ENCODE measurements at places on chromosomes 7 and 10.

- no peak for DNase-seq
Observed at GRCh38 chr7:128353189-128353588, 8.3 kb downstream of the PRRT4 start.

GRCh38 chr10:125955766-125956165 lies 59.4 kb downstream of the FANK1 start:
- no peak for DNase-seq

DNA sequence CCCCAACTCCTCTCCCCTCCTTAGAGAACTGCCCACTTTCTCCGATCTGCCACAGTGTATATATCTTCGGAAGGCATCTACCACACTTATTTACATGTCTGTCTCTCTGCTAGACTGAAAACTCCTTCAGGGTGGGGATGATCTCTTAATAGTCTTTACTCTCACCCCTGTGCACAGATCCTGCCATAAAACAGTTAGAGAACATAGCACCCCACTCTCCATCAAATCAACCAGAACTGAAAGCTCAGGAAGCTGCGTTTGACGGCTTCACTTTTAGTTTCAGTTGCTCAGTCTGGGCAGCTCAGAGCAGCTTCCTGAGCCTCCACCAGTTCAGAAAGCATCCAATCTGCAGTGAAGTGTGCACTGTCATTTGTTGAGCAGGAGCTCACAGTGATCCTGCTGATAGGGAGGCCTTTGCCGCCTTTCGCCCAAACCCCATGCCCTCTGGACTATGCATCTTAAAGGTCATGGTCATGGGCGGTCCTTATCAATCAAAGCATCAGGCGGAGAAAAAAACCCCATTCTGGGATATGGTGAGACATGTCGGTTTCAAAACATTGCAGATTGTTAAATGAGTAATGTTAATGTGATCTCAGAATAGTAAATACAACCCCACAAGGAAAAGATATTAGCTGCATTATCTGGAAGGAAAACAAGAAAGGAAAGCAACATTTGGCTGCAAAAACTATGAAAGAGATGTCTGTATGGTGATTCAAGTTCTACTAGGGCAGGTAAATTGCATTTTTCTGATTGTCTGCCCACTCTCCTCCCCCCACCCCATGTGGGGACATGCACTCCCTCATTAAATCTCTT lies 167.1 kb upstream of the ADO start:
- DNase-seq, result no peak

- peak; percentile 37 for DNase-seq
Observed at GRCh38 chr10:113425541-113425951, 127.3 kb upstream of the HABP2 start.

DNA sequence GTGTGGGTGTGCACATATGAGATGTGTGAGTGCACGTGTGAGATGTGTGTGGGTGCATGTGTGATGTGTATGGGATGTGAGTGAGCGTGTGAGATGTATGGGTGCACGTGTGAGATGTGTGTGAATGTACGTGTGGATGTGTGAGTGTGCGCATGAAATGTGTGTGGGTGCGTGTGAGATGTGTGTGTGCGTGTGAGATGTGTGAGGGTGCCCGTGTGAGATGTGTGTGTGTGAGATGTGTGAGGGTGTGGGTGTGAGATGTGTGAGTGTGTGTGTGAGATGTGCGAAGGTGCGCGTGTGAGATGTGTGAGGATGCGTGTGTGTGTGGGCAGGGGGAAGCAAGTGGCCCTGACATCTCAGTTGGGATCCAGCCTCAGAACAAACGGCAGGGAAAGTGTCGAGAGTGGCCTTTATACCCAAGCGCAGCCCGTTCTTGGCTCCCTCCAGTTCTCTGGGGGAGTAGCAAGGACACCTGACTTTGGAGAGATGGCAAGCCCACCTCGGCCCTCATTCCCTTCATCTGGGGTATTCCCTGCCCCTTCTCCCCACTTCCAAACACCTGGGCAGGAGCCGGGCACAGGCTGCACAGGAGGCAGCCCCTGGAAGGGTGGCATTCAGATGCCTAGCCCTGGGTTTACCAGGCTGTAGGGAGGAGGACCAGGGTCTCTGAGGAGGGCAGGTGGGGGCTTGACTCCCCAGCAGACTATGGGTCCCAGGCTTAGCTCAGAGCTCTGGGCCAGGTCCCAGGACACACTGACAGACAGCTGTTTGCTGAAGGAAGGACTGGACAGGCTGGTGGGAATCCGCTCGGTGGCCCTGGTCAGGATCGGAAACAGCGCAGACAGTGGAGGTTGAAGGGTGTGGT lies 31.6 kb downstream of the PPIF start:
- DNase-seq, result no peak

- DNase-seq, result no peak
Observed at GRCh38 chr10:24255881-24256311, 47.0 kb downstream of the KIAA1217 start.

- DNase-seq, result no peak
Observed at GRCh38 chr7:141359740-141360415, 191.3 kb upstream of the AGK start.

GRCh38 chr7:521221-522070 lies 1.8 kb upstream of the PDGFA start:
- peak; percentile 61 for DNase-seq

- DNase-seq, result no peak
Observed at GRCh38 chr10:97842656-97843280, 6.9 kb upstream of the GOLGA7B start.

DNA sequence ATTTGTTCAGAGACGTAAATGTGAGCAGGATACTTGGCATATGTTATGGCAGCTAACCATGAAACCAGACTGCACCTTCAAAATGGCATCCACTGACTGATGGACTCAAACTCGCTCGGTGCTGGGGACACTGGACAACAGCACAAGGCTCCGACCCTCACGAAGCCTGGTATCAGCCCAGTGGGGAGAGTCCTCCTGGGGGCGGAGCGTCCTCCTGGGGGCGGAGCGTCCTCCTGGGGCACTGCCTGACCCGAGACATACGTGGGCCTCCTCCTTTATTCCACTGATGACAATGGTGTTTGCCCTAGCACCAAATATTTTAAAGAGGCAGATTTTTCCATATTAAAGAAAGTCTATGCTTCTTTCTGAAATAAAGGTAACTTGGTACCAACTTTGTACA lies 39.5 kb downstream of the ESYT2 start:
- no peak for DNase-seq

DNA sequence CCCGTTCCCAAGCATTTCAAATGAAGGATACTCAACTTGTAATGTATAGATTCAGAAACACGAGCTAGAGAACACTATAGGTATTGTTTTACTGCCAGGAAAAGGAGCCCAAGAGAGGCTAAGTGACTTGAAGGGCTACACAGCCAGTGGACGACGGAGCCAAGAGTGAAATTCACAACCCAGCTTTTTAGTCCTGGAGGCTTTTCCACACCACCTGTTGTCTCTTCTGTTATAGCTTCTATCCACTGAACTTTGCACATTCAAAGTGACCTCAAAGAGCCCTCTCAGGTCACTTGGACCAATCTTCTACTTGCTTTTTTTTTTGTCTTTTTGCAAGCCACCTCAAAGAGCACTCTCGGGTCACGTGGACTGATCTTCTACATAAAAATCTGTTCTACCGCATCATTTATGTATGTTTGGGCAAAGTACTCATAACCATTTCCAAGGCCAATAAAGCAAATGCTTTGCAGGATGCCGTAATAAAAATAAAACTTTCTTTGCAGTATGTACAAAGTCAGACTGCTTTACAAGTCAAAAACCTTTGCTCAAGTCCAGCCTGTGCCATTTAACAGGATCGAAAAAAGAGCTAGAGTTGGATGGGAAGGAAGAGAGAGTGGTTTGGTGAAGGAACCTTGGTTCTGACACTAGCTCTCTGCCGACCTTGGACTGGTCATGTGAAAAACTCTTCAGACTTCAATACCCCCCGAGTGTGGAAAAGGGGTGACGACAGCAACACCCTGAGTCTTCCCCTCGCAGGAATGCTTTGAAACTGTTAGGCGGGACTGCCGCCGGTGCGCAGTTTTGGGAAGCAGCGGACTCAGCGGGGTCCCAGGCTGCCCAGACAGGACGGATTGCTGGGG lies 821 bp downstream of the SLC35B4 start:
- no peak for DNase-seq

DNA sequence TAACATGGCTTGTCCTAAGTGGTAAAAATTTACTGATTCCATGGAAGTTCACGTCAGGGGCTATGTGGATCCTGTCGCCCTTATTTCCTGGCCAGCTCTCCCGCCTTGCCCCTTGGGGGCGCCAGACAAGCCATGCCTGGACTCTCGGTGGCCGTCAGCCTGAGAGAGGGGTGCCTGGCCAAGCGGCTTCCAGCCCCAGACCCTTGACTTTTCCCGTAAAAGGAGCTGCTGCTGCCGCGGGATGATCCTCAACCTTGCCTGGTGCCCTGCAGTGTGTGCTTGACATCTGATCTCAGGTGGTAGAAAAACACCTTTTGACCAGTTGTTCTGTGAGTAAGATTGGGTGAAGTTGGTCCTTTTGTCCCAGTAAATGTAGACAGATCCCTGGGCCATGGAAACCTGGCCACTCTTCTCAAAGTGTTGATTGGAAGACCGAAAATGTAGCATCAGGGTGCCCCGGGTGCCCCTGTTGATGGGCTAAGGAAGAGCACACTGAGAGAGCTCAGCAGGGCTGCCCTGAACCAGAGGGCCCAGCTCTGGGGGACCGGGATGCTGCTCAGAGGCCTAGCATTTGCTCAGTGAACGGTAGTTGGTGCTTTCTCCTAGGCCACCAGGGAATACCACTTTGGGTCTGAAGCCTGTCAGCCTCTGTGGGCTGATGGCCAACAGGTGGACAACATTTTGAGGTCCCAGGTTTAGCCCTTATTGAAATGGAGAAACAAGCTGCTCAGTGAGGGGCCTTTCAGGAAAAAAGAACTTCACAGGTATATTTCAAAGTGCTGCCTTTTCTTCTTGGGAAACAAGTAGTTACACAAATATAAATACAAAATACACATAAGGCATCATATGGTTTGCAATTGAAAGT lies 162.5 kb downstream of the LRMDA start:
- no peak for DNase-seq

GRCh38 chr10:30854656-30855055 lies 177.0 kb downstream of the ZNF438 start:
- DNase-seq, result no peak

GRCh38 chr10:99555825-99556523 lies 23.2 kb downstream of the NKX2-3 start:
- no peak for DNase-seq

GRCh38 chr10:29636178-29636577 lies 1.4 kb upstream of the SVIL start:
- DNase-seq, result peak; percentile 26

GRCh38 chr10:101319241-101319915 lies 34.6 kb upstream of the BTRC start:
- no peak for DNase-seq

GRCh38 chr7:40231796-40232195 lies 97.0 kb downstream of the SUGCT start:
- no peak for DNase-seq

DNA sequence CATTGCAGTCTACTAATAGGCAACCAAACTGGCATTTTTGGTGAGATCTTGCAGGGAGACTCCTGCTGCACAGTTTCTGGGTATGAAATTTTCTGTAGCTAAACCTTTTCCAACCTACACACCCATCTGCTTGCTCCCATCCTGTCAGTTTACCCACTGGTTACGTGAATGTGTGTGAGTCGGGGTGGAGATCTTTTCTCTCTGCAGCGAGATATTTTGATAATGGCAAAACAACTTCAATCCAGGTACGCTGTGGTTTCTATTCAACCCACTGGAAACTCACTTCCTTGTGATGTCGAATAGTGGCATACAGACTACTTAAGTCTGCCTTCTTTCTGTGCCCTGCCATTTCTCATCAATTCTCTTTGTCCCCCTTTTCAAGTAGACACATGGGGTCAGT lies 4.5 kb downstream of the PLEKHA1 start:
- DNase-seq, result no peak

DNA sequence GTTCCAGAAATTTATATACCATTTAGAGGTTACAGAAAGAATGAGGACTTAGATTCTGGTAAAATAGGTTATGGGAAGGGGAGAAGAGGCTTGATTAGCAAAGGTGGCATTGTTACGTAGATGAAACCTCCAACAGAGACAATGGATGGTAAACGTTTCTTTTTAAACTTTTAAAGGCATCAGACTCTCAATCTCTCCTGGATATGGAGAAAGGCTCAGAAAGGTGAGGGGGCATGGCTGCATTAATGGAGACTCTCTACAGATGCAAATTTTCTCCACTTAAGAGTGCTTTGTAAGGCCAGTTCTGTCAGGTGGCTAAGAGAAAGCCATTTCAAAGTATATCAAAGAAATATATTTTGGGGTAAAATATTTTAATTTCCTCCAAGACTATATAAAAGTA lies 240.9 kb upstream of the PTER start:
- DNase-seq, result no peak

- DNase-seq, result peak; percentile 66
Observed at GRCh38 chr10:73589563-73590126, 1.5 kb downstream of the USP54 start.
